ENCODE measurements at places on chromosomes 6 and 20. TPM values are rescaled to one million over a fixed set of nuclear protein-coding genes. Genes with fewer than 3 reads are reported as not detected.

The ULBP3 gene
- polyA plus RNA-seq, result 7.7 TPM

- no peak for DNase-seq
Observed at GRCh38 chr6:140063021-140063399, 688.6 kb upstream of the CITED2 start.

GRCh38 chr6:154932515-154933027, 62.5 kb upstream of the TIAM2 start:
- no peak for DNase-seq

The CLDN20 gene
- polyA plus RNA-seq, result 1.1 TPM
